ENCODE measurements at places on chromosomes 6 and 20.

- DNase-seq: no peak
Observed at GRCh38 chr20:46275091-46275490, 33.2 kb downstream of the CDH22 start.

DNA sequence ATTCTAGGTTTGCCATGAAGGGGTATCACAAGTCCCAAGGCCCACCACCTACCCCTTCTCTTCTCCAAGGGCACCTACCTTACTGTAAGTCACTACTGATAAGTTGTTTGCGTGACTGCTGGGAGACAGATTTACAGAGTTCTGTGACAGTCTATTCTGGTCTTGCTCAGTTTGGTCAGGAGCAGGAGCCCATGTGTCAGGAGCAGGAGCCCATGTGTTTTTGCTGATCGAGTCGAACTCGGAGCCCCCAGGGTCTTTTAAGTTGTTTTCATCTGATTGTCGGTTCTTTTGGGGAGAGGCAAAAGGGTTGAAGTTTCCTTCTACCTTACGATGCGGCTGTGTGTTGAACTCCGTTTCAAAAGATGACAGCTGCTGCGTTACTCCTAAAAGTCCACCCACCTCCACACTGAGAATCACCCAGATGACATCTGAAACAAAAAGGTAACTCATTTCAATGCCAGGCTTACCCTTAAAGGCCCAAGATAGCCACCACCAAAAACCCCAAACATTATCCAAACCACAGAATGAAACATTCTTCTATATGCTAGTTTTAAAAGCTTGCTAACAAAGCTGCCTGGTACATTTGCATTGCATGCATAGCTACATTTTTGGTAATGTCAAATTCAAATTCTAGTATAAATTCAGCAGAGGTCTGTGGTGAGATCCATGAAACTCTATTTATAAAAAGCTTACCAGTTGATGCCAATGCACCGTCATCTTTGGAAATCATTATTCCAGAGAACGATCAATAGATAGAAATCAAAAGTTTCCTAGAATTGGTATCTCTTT lies 50.5 kb upstream of the SPDEF start:
- no peak for DNase-seq

DNA sequence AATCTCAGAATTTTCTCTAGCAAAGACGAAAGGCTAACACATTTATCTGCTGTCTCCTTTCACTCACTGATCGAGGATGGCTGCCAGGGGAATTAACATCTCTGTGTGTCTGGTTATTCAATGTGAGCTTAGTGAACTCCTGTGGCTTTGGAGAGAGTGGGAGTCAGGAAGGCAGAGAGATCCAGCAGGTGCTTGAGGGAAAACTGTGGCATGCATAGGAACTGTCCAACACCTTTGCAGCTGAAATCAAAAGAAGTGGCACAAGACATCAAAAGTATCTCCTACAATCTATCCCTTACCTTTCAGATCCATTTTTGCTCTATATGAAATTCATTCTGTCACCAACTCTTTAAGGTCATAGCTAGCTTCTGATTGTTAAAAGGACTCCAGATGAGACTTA lies 11.8 kb upstream of the FAM184A start:
- DNase-seq: no peak

GRCh38 chr20:50610212-50610718 lies 81.1 kb downstream of the RIPOR3 start:
- no peak for DNase-seq

GRCh38 chr20:37880726-37881591 lies 22.0 kb upstream of the VSTM2L start:
- DNase-seq: peak; percentile 16

DNA sequence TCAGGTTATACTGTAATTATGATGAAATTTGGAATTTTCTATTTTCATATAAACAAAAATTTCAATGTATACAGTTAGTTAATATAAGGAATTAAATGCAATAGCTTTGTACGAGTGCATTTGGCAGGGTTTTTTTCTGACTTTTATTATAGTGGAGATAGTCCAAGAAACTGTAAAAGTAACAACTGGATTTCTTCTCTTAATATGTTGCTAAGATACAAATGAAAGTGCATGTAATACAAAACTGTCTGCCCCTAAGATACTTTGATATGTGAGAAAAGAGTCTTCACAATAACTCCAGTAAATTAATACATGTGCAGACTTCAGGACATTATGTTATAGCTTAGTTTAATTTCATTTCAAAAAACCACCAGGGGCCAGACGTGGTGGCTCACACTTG lies 721.4 kb downstream of the CBLN4 start:
- DNase-seq: no peak
